ENCODE measurements at places on chromosomes 7 and 10.

DNA sequence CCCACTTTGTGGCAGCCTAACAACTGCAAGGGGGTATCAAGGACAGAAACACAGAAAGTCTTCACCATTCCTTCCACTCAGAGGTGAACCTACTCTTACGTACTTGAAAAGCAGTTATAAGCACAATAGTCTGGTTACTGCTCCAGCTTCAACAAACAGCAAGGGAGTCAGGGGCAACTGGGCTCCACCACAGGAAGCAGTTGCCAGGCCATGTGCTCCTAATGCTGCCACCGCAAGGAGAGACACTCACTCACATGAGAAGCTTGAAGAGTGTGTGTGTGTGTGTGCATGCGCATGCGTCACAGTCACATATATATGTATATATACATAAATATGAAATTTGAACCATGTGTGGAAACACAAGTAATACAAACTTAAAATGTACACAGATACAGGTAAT, 65.5 kb downstream of the GRB10 start:
- no peak for DNase-seq

- no peak for DNase-seq
Measured at GRCh38 chr7:5132539-5132938, 57.5 kb upstream of the WIPI2 start.

DNA sequence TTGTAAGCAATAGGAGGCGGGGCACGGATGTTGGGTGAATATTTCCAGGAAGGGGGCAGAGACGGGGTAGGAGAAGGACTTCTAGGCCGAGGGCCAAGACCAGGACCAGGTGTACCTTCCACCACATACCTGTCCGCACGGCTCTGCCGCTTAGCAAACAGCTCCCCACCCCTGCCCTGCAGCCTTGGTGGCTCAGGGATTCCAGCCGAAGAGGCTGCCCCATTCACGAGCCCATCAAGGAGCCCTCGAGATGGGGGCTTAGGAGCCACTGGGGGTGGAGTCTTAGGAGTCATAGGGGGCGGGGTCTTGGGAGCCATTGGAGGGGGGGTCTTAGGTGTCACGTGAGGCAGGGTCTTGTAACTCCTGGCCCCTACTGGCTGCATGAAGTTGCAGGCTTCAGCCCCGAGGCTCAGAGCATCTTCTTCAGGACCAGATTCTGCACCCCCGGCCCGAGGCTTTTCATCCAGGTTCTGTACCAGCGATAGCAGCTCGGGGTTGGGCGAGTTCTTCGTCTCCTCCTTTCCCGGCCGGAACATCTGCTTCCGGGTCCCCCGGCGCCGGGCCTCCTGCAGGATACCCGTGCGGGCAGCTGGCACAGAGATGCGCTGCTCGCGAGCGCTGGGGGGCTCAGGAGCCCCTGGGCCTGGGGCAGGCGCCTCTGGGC, 6.1 kb upstream of the MYOZ1 start:
- no peak for DNase-seq

- no peak for DNase-seq
Measured at GRCh38 chr10:110392868-110393740, 88.4 kb upstream of the SMNDC1 start.

- DNase-seq, result no peak
Measured at GRCh38 chr7:2559283-2559950, 638 bp downstream of the IQCE start.

DNA sequence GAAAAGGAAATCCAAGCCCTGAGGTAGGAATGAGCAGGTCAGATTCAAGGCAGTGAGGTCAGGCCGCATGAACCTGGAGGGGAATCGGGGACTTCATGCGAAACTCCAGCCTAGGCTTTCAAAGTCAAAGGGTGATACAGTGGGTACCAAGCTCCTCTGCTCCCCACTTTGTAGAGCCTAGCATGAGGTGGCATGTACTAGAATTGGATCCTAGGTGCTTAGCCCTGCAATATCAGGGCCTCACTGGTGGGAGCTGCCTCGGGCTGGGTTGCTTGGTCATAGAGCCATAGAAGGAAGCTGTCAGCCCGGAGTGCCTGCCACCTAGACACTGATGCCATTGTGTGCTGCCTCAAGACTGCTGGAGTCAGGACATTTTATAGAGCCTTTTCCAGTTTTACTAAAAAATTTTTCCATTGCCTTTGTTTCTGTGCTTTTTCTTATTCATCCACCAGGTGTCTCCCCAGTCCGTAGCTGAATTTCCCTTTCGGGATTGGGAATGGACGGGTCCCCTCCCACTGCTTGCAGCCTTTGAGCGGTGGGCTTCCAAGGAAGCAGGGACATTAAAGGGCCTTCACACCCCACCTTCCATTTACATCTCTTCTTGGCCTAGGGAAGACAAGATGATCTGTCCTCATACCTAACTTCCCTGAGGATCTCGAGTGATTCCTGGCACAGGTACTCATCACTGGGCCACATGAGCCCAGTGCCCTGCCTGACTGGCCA, 5.5 kb upstream of the LZTS2 start:
- no peak for DNase-seq

GRCh38 chr7:16409777-16410176, 11.6 kb downstream of the CRPPA start:
- no peak for DNase-seq

DNA sequence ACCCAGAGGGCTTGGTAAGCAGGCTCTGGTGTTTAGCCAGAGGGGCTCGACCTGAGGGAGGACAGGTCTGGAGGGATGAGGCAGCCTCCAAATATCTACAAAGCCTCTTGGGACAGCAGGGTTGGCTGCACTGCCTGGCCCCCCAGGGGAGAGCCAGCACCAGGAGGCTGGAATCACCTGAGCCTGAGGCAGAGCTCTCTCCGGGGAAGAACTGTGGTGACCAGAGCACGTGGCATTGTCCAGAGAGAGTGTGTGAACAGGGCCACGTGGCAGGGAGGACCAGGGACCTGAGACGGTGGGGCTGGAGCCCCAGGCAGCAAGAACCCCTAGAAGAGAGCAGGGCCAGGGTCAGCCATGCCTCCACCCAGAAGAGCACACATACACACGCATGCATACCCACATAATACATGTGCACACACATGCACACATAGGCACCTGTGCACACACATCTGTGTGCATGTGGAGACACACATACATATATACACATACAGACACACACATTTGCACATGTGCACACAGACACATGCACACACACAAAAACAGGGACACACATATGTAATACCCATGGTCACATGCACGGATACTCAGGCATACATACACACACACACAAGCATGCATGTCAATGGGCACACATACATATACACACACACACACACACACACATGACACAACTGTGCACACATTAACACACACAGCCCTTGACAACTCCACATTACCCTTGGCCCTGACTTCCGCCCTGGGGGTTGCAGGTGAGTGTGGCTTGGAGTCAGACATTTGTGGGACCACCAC, 94.9 kb downstream of the MYL10 start:
- DNase-seq, result no peak

DNA sequence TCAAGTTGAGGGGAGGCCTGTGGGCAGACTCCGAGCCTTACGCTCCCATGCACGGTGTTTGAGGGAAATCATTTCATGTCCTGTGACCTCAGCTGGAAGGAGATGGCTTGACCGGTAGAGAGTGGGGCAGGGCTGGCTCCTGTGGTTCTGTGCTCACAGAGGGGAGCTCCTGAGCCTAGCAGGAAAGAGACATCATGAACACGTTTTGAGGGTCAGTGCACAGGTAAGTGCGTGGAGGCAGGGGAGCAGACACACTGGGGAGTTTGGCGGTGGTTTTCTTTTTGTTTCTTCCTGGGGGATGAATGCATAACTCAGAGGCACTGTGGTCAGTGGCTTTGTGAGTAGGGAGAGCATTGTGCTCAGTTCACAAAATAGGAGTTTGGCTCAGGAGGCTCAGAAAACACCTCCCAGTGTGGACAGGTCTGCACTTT, 22.5 kb downstream of the ADCY1 start:
- DNase-seq, result no peak

DNA sequence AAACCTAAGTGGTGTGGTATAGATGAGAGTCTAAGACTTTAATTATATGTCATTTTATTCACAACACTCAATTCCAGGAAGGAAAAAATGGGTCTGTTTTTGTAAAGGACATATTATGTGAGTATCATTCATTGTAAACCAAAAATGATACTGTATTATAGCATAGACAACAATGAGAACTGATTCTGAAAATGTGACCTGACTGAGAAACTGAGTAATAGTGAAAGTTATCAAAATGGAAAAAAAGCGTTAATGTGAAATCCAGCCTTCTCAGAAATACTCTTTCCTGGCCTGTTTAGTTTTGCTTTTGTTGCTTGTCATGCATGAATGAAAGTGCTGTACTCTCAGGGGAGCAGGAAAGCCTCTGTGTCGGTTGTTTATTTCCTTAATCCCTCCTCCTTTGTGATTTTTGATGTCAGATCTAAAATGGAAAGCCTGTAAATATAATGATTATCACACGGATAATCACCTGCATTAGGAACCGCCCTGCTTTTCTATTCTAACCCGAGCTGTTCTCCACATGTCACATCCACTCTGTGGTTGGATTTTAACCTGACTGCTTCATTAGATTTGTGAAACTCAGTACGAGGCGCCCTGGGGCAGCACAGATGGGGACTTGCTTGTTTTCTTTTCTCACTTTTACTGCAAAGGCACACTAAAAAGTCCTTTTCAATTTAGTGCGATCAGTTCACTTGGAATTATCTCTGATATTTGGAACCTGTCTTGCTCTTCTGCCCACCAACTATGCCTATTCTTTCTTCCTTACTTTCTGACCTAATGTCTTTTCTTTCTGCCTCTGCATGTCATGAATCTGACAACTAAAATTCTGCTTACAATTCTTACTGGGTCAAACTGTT, 240.9 kb upstream of the KAT6B start:
- no peak for DNase-seq

GRCh38 chr10:25642721-25643120, 291.3 kb upstream of the MYO3A start:
- DNase-seq, result no peak

DNA sequence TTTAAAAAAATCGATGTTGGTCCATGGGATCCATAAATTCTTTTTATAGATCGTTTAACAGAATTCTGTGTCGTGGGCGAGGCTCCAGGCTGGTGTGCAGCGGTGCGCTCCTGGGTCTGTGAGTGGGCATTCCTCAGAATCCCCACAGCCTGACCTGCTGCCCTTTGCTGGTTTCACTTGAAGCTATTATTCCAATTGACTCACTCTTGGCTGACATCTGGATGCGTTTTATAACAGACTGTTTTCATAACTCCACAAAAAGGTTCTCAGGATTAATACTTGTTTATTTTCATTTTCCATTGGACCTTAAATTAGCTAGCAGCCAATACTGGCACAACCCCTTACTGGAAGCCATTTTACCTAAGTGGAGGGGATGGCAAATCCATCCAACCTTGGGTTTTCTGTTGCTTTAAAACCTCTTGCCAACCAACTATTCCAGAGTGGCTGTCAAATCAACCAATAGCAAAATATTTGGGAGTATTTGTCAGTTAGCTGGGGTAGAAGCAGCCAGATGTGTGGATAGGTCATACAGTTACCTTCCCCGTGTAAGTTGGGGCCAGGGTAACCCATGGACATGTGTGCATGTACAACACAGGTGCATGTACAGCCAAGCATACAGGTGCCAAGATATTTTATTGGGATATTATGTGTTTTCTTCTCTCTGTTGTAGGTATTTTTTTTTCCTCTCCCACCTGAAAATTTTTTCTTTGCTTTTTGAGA, 160.7 kb upstream of the ZNF32 start:
- no peak for DNase-seq

DNA sequence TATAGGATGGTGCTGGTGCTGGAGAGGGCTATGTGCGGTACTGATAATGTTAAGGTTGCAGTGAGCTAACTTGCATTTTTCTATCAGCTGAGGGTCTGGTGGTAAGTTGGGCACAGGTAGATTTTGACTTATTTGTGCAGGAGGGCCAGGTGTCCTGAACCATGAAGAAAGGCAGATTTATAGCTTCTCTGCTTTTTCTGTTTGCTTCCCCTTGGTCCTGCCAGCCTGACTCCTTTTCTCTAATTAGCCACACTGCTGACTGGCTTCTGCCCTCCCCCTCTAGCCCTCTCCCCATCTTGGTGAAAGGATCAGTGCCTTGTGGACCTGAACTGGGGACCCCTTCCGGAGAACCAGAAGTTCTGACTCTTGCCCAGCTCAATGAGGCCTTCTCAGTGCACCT, 40.8 kb upstream of the STEAP4 start:
- no peak for DNase-seq

GRCh38 chr10:73226663-73227062, 20.4 kb downstream of the DNAJC9 start:
- DNase-seq, result no peak

DNA sequence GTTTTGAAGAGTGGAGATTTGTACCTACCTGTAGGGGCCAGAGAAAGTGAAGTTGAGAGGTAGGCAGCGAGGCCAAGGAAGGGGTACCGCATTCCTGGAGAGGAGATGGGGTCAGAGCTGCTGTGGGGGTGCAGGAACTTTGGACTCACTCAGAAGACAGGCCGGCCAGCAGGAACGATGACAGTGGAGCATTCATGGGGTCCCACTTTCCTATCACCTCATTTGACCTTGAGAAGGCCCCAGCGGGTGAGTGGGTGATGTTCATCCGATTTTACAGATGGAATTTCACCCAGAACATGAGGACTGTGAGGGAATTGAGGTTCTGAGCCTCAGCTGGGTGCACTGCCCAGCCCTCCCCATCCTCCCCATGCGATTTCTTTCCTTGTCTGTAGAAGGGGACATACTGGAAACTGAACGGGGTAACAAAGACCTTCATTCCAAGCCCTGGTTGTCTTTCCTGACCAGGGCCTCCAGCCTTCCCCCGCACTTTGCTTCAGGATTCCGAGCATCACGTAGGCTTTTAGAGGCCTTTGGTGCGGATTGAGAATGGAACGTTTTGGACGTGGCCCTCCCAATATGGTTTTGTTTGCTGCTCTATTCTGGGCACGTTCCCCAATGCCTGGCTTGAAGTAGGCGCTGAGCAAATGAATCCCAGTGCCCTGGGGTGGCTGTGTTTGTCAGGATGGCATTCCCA, 87.3 kb downstream of the ADCY1 start:
- DNase-seq, result no peak

GRCh38 chr7:4286351-4286750, 395.7 kb upstream of the FOXK1 start:
- DNase-seq, result no peak

GRCh38 chr7:27533652-27534081, 129.0 kb downstream of the HIBADH start:
- DNase-seq, result no peak

- no peak for DNase-seq
Measured at GRCh38 chr10:119640875-119641526, 10.2 kb upstream of the BAG3 start.

GRCh38 chr7:122311734-122312450, 7.3 kb upstream of the FEZF1 start:
- no peak for DNase-seq

GRCh38 chr7:29146888-29147609, 712 bp upstream of the CPVL start:
- no peak for DNase-seq

GRCh38 chr10:124495162-124495561, 33.5 kb downstream of the LHPP start:
- no peak for DNase-seq

DNA sequence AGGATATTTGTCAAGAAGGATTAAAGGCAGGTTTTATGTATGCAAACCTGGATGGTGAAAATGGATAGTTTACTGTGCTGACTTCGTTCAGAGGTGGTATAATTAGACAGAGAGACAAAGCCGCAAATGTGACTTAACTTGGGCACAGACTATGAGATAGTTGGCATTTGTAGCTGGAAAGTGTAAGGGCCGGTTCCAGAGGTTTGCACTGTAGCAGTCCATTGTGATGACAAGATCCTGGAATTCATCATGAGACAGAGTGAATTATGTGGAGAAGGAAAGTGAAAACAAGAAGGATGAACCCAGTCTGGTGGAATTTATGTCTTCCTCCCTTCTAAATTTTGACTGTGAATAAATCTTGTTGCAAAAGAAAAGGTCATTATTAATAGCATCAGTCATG, 139.0 kb downstream of the CNTNAP2 start:
- DNase-seq, result no peak

Measured in stimulated activated CD8-positive, alpha-beta memory T cell treated with anti-CD3 and anti-CD28 coated beads, Interleukin-2, amount 100 ng/mL, for 1 hour (primary cell).